ENCODE measurements at places on chromosomes 1 and 21.

DNA sequence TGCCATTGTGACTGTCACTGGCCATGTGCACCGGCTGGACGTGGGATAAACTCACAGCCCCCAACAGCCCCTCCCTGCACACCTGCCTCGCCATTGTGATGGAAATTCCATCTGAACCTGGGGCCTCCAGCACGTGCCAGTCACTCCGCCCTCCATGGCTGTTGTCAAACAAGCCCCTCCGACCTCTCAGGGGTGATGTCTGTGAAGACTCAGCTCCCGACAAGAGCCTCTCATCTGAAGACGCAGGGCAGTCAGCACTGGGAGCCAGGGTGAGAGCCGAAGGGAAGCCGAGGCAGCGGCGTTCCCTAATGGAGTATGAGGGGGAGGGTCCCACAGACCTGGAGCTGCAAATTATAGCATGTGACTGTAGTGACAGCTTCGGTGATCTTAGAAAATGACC, 1.4 kb upstream of the KRTAP10-2 start:
- DNase-seq, result peak; percentile 9

- no peak for DNase-seq
Observed at GRCh38 chr1:57017717-57018116, 51.9 kb upstream of the C8B start.

- DNase-seq, result no peak
Observed at GRCh38 chr1:168634951-168635532, 58.6 kb downstream of the XCL1 start.

GRCh38 chr1:53015508-53015860, 46.5 kb upstream of the PODN start:
- DNase-seq, result no peak

DNA sequence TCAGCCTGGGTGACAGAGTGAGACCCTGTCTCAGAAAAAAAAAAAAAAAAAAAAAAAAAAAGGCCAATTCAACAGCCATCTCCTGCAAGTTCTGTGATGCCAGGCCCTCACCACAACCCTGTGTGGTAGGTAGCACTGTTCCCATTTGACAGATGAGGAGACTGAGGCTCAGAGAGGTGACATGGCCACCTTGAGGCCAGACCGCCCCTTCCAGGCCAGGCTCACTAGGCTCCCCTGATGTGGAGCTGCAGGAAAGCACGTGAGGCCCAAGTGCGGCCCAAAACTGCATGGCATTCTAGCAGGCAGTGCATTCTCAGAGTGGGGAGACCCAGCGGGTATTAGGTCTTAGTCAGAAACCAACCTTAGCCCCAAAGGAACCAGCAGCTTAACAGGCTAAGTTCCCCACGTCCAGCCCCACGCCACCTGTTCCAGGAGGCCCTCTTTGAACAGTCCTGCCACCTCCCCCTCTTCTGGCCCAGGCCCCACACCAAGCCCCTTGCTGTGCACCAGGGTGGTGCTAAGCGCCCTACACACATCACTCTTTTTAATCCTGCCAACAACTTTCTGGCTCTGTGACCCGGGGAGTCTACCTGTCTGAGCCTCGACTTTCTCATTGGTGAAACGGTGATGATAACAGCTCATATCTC, 11.7 kb upstream of the ECE1 start:
- DNase-seq, result no peak

DNA sequence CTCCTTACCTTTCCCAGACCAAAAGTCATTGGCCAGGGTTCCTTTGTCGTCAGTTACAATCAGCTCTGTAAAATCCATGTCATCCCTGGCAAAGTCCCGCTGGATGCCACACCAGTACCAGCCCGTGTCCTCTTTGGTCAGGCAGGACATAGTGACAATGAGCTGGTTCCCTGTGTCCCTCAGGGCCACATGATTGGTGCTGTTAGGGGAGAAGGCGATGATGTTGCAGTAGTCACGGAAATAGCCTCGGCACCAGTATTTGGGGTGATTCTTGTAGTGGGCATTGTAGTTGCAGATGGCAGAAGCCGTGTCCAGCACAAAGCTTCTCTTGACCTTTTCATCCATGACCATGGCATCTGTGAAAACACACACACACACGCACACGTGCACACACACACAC, 14.8 kb downstream of the ADORA3 start:
- DNase-seq, result no peak

DNA sequence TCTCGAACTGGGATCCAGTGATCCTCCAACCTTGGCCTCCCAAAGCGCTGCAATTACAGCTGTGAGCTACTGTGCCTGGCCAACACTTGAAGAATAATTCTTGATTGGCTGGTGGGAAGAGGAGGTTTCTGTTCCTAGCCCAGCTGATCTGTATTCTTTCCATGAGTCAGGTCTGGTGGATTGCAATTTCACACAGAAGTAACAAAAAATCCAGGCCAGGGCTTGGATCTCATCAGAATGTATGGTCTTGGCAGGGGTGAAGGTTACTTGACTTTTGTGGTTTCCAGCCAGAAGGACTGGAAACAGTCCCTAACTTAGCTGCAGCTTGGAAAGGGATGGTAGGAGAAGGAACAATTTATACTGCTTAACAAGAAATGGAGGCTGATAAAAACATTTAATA, 5.1 kb upstream of the HP1BP3 start:
- DNase-seq, result no peak

GRCh38 chr21:33945652-33946270, 30.2 kb upstream of the ATP5PO start:
- DNase-seq, result peak; percentile 17

DNA sequence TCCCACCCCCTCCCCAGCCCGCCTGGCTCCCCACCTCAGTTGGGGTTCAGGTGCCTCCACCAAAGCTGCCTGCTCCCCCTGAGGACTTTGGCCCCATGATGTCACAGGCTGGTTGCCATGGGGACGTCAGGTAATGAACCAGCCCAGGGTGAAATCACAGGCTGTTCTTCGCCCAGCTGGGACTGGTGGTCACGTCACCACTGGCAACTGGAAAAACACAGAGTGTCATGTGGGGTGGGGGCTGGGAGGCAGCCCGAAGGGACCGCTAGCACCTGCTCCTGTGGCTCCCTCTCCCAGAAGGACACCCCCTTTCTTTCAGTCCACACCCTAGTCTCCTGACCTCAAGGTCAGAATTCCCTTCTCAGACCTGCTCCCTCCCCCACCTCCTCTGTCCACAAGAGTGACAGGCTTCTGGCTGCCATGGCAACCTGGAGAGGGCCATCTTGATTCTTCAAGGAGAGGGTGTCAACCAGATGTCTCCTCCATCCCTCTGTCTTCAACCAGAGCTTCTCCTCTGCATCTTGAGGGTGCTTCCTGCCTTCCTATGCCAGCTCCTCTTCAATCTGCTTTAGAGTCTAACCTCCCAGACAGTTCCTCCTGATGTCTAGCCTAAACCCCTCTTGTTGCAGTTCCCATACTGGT, 6.2 kb downstream of the FAM131C start:
- peak; percentile 54 for DNase-seq

- DNase-seq, result no peak
Observed at GRCh38 chr1:75275631-75276030, 141.4 kb downstream of the LHX8 start.

GRCh38 chr1:228374711-228375577, 31.7 kb downstream of the TRIM11 start:
- no peak for DNase-seq

- no peak for DNase-seq
Observed at GRCh38 chr1:156463874-156464273, 36.7 kb downstream of the MEF2D start.

- DNase-seq, result no peak
Observed at GRCh38 chr1:212127221-212127620, 91.7 kb downstream of the DTL start.

DNA sequence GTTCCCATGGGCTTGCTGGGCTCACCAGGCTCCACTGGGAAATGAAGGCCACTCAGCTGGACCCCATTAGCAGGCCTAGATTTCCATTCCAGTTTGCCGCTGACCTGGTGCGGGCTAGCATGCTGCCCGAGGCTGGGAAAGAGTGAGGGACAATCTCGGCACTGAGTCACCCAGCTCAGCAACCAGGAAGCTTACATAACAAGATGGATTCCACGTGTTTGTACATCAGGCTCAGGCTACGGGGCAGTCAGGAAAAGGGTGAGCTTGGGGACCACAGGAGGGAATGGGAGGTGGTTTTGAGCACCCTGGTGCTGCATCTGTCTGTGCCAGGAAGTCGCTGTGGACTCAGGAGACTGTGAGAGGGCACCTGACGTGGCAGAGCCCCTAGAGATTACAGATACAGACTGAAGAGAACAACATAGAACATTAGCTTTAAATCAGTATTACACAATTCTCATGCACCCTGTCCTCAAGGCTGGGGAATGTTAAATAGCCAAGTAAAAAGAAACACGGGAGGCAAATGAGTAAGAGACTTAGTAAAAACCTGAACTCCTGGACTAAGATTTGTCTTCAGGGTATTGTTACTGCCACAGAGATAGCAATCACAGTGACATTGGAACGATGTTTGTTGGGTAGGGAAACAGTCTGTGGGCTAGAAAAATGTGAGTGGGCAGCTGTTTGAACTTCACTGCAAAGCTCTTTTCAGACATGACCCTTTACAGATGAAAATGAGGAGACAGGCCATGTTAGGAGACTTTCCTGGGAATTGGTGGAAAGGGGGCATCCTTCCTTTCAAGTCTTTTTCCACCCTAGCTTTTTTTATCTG, 51.1 kb downstream of the GLUL start:
- no peak for DNase-seq

DNA sequence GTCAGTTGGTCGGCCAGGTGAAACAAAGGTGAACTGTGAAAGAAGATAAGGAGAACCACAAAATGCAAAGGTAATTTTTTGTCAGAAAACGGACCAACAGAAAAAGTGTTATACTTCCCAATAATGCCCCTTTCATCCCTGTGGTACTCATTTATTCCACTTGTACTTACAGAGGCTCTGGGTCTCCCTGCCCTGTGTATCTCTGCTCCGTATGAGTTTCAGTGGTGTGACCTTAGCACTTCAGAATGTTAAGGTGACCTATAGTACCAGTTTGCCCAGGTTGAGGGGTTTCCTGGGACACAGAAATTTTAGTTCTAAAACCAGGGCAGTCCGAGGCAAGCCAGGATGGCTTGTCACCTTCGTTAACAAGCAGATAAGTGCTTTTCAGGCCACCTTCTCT, 254.8 kb downstream of the OLFM3 start:
- no peak for DNase-seq

GRCh38 chr1:18157352-18157751, 49.8 kb downstream of the IGSF21 start:
- no peak for DNase-seq

DNA sequence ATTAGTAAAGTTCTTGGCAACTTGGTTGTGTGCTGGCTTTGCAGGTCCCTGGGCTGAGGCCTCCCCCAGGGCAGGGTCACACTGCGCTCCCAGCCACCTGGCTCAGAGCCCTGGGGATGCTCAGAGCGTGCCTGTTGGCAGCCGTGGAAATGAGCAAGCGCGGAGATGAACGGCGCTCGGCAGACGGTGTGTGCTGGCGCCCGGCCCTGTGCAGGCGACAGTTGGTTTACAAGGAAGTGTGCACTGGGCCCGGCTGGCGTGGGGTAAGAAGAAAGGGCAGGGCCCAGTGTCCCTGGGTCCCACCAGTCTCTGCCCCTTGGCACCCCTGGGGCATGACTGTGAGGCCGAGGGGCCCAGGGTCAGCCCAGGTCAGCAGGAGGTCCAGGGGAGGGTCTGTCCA, 25.7 kb upstream of the PEX10 start:
- no peak for DNase-seq

DNA sequence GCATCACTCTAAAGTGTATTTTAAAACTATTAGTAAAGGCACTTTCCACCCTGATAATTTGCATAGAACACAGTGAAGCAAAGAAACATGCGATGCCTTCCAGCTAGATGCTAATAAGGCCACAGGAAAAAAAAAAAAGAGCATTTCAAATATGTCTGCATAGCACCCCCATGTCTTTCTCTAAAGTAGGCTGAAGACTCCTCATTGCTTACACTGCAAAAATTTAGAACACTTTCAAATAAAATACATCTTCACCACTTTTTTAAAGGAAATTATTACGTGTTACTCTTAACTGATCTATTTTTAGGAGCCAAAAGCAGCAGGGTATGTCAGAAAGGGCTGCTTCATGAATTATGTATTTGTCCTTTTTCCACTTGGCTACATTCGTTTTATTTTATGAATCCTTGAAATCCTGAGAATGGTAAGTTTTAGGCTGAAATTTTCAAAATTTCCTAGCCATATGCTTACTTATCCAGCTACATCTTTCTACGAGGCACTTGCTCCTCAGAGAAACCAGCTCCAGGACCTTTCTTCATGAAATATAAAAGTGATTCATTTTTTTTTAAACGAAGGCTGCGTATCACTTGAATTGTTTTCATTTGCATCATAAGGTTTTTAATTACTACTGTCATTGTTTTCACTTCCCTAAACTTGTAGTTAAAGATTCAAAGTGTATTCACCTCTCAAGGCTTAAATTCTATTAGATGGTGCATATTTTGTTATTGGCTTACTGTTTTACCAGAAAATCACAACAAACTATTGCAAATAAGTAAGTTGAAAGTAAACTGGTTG, 513.0 kb downstream of the PTPRC start:
- DNase-seq, result no peak

GRCh38 chr1:203898458-203899352, 37.3 kb downstream of the SNRPE start:
- no peak for DNase-seq

DNA sequence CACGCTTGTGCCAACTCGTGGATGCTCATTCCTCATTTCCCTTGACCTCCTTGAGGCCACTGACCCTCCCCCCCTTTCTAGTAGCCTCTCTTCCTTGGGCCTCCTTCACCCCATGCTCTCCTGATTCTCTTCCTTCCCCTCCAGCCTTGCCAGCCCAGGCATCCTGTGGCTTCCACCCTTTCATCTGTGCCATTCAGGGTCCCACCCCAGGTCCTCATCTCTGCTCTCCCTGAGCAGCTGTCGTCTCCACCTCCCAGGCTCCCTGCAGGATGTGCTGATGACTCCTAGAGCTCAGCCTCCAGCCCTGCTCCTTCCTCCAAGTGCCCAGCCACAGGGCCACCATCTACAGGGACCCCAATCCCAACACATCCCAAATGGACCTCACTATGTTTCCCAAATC, 197.4 kb downstream of the GRIK3 start:
- DNase-seq, result no peak

DNA sequence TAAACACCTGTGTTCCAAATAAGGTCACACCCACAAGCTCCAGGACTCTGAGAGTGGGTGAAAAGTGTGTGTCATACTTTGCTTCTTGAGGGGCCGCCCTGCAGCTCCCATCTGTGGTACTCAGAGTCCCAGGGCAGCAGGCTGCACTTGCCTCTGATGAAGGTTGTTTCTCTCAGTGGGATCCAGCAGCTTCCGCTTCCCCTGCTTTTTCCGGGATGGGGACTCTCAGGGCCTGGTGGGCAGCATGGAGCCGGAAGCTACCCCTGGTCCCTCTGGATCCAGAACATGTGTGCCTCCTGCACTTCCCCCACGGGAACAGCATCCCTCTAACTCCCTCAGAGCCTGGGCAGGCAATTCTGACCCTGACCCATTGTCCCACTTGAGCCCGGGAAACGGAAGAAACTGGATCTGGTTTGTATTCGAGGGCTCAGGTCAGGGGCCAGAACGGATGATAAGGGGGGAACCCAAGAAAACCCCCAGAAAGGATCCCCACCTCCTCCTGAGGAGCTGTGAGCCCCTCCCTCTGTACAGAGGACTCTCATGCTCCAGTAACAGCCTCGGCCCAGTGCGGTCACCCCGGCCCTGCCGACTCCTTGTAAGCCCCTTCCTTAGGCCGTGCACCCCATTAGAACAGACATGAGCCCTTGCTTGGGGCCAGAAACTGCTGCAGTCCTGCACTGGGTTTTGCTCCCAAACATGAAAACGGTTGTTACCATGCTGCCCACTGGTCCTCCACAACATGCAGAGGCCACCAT, 189.5 kb upstream of the C1orf174 start:
- DNase-seq, result no peak
